ENCODE measurements at places on chromosomes 5 and 9.

DNA sequence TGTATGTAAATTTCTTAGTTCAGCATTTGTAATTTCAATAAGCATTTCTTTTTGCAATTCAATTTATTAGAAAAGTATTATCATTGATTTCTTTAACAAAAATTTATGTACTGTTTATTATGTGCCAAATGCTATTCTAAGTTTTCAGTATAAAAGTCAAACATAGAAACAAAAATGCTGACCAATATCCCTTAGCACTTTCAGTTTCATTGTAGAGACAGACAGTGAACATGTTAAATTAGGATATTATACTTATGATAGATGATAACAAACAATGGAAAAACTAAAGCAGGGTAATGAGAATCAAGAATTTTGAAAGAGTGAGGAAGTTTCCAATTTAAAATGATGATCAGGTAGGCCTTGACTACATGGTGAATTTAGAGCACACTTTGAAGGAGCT lies 1106.0 kb downstream of the TAF11L14 start:
- no peak for DNase-seq

DNA sequence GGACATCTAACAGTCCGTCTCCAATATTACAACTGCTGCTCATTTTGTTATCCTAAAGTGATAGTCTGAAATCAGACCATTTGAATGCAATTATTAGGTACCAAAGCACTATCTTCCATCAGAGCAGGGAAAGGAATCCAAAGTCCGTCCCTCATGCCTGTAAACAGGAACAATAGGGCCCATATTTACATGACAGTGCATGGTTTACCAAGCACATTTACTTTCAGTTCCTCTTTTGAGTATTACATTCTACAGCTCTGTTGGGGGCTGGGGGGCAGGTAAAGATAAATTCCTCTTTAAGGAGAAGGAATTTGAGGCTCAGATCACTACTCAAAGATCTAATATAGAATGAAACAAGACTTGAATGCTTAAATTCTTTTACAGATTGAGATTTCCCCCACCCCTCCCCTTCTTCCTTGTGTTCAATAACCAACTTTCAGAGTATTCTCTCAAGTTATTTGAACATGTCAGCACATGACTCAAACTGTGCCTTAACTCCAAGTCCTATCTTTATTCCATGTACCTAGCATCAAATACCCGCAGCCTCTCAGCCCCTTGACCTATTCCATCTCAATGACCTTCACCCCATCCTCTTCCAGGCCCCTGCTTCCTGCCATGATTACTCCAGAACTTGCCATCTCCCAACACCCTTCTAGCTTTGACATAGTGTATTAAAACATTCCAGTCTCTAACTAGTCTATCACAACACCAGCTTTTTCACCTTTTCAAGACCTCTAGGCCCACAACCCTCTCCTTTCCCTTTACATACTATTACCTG lies 71.0 kb downstream of the BRINP1 start:
- no peak for DNase-seq

DNA sequence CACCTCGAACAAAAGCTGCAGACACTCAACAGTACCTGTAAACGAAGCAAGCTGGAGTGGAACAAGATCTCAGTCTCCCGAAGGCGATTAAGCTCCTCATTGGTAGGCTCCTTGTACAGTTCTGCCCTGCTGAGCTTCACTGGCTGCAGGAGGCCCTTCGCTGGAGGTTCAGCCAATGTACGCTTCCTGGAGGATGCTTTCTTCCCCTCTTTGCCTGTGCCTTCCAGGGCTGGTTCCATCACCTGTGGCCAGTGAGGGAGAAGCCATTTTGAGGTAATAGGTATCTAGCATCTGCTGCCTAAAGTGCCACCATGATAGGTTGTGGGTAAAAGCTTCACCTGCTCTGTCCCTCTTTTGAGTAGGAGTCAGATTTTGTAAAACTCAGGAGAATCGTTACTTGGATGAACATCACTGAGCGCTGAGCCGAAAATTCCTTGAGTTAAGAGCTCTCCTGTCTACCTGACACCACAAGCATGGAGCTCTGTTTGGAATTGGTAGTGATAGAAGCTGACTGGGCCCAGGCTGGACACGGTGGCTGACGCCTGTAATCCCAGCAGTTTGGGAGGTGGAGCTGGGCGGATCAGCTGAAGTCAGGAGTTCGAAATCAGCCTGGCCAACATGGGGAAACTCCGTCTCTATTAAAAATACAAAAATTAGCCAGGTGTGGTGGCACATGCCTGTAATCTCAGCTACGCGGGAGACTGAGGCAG lies 1.4 kb downstream of the NOL6 start:
- DNase-seq, result no peak

GRCh38 chr9:121340676-121341392 lies 29.2 kb downstream of the STOM start:
- no peak for DNase-seq

- DNase-seq, result no peak
Measured at GRCh38 chr9:126523611-126524111, 90.1 kb upstream of the LMX1B start.
